ENCODE measurements at places on chromosomes 4 and X.

GRCh38 chrX:103187953-103188475 lies 26.9 kb upstream of the BEX4 start:
- no peak for DNase-seq

GRCh38 chrX:47191806-47192401 lies 1.7 kb upstream of the UBA1 start:
- no peak for DNase-seq

- DNase-seq, result no peak
Measured at GRCh38 chr4:48727666-48728459, 52.2 kb downstream of the FRYL start.

DNA sequence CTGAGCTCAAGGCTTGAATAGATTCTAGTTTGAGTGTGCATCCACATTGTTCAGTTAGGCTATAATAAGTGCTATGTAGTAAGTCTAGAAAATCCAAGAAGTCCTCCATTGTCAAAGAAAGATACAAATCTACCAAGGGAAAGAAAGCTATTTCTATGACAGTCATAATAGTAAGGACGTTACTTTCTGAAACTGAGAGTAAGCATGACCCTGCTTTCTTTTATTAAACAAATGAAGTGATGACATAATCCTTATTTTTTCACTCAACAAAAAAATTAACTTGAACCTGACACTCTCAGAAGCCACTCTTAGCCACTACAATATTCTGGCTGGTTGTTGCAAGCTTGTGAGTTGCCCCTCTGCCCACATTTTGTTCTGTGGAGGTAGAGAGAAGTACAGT lies 33.8 kb upstream of the AMELX start:
- DNase-seq, result no peak

GRCh38 chr4:14269824-14270223 lies 642.3 kb upstream of the BOD1L1 start:
- no peak for DNase-seq

GRCh38 chrX:18377796-18378195 lies 23.3 kb upstream of the SCML2 start:
- peak; percentile 85 for DNase-seq

DNA sequence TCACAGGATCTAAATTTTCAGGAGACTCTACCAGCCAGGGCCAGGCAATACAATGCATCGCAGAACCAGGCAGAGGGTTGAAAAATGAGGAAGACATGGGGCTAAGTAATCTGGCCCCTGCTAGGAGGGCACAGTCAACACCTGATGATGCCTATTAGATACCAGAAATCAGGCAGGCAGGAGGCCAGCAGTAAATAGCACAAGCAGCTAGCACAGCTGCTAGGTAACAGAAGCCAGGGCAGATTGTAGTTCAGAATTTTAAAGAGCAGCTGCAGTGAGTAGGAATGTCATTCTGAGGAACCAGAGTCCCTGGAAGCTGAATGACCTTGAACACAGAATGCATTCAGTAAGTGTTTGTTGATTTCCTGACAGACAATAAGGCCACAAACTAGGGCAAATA lies 38.8 kb upstream of the TRPC5OS start:
- DNase-seq, result no peak

- DNase-seq, result peak; percentile 26
Measured at GRCh38 chr4:17636696-17637622, 22.5 kb downstream of the MED28 start.

DNA sequence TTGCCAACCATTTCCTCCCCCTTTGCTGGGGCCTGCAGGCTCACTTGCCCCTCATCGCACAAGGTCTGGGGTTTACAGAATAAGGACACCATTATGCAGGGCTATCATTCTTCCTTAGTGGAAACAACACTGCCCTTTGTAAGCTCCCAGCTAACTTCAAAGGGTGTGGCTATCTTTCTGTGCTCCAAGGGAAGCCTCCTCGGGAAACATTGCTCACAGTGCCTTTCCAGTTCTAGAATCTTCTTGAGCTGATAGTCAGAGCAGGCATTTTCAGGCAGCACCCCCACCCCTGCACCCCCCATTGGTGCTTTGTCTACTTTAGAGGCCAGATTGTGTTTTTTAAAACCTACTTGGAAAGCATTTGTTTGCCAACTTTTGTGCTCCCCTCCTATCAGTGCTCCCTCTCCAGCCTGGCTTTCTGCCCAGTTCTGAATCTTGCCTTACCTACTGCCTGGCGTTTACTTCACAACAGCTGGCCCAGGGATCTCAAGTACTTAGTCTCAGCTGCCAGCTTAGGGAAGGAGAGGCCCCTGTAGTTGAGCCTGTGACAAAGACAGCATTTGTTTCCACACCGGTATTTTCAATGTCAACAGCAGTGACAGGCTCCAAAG lies 53.5 kb downstream of the PLAC1 start:
- no peak for DNase-seq

DNA sequence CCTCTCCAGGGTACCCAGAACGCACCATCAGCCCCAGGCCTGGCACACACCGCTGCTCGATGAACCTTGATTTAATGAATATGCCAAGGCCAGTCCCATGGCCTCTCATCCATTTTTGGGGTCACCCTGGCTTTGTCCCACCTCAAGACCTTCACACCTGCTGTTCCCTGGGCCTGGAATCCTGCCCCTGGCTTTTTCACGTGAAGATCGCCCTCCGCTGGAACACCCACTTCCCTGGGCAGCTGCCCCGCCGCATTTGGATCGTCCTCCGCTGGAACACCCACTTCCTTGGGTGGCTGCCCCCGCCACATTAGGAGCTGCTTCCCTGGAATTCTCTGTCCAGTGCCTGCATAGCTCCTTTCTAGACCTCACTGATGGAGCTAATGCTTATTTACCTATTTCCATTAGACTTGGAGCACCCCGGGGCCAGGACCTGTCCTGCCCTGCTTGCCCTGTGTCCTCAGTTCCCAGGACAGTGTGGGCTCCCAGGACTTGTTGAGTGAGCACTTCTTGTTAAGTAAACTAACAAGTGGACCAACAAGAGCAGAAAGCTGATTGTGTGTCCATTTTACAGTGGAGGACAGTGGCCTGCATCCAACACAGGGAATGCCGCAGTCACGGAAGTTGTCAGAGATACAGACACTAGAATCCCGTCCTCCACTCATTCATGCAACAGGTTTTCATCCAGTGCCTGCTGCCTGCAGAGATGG lies 12.5 kb downstream of the BLOC1S4 start:
- DNase-seq, result no peak

GRCh38 chr4:187711586-187711985 lies 284.0 kb upstream of the ZFP42 start:
- DNase-seq, result no peak

GRCh38 chr4:26789208-26789607 lies 71.4 kb upstream of the STIM2 start:
- DNase-seq, result no peak

- DNase-seq, result no peak
Measured at GRCh38 chrX:143121477-143121876, 95.7 kb downstream of the SPANXN4 start.

GRCh38 chrX:41912923-41913322 lies 10.4 kb downstream of the CASK start:
- no peak for DNase-seq

GRCh38 chr4:1500966-1501753 lies 94.9 kb upstream of the NKX1-1 start:
- no peak for DNase-seq

- DNase-seq, result no peak
Measured at GRCh38 chr4:113756005-113756410, 5.5 kb downstream of the CAMK2D start.

DNA sequence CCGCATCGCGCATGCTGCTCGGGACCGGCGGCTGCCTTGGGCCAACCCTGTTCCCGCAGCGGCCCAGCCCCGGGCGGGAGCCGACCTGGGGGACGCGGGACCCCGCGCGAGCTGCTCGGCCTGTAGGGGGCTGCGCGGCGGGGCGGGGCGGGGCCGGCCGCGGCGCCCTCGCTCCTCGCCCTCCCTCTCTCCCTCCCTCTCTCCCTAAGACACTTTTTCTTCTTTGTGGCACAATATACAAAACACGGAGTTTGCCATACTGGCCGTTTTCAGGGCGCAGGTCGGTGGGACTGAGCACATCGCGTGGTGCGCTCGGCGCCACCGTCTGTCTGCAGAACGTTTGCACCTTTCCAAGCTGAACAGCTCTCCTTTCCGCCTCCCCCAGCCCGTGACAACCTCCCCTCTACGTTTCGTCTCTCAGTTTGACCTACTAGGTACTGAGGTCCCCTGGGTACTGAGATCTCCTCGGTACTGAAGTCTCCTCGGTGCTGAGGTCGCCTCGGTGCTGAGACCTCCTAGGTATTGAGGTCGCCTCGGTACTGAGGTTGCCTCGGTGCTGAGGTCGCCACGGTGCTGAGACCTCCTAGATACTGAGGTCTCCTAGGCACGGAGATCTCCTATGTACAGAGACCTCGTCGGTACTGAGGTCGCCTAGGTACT lies 261.1 kb upstream of the PLCXD1 start:
- DNase-seq, result no peak

- no peak for DNase-seq
Measured at GRCh38 chr4:116639070-116639577, 446.3 kb downstream of the TRAM1L1 start.

- DNase-seq, result no peak
Measured at GRCh38 chr4:16457944-16458343, 231.7 kb upstream of the TAPT1 start.

GRCh38 chr4:54661686-54662085 lies 3.9 kb downstream of the KIT start:
- no peak for DNase-seq

GRCh38 chrX:57651169-57651919 lies 28.7 kb downstream of the NLRP2B start:
- DNase-seq, result no peak

GRCh38 chr4:139556724-139557555 lies 921 bp upstream of the SETD7 start:
- DNase-seq, result peak; percentile 66

DNA sequence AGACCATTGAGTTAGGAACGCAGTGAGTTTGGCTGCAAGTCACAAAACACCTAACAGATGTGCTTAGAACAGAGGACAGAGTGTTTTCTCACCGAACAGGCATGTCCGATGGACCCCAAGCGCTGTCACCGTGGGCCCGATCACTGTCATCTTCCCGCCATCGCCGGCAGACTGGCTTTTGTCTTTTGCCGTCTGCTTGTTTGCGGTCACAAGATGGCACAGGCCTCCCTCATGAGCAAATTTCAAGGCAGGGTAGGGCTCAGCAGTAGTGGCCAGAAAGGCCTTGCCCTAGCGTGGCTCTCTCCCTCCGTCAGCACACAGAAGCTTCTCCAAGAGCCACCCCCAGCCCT lies 21.4 kb upstream of the MRFAP1 start:
- DNase-seq, result no peak

DNA sequence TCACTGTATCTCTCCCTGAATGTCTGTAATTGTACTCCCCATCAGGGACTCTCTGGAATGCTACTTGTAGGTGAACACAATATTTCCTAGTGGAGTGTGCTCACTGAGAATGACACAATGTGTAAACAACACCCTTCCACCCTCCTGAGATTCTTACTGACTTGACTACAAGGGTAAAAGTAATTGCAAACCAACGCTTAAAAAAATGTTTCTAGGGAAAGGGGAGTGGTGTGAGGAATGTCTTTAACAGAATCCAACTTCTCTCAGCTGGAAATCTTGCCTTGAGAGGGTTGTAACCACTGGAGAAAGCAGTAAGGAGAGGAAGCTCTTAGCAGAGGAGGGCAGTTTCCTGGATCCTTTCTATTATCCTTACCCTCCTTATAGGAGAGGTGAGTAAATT lies 5.1 kb upstream of the RAPGEF2 start:
- no peak for DNase-seq

DNA sequence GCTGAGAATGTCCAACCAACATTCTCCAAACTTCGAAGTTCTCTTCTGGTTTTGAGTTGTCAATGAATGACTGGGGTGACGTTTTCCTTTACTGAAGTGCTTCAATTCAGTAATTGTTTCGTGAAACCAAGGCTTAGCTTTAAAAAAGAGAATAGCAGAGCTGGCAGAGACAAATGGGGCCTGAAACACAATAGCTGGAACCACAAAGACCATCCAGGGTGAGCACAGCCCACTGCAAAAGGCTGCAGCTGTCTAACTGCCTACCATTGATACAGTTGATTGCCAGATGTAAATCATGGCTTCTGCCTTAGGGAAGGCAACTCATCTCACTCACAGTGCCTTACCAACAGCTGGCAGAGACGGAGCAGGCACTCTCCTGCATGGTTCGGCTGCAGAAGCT lies 78.7 kb upstream of the ZNF518B start:
- no peak for DNase-seq

- DNase-seq, result no peak
Measured at GRCh38 chr4:33696586-33696985, 2547.7 kb downstream of the ARAP2 start.

Measured in NCI-H526 (cell line).